ENCODE measurements at places on chromosomes 1 and 21.

GRCh38 chr1:214326406-214326805, 45.4 kb downstream of the SMYD2 start:
- DNase-seq, result no peak

DNA sequence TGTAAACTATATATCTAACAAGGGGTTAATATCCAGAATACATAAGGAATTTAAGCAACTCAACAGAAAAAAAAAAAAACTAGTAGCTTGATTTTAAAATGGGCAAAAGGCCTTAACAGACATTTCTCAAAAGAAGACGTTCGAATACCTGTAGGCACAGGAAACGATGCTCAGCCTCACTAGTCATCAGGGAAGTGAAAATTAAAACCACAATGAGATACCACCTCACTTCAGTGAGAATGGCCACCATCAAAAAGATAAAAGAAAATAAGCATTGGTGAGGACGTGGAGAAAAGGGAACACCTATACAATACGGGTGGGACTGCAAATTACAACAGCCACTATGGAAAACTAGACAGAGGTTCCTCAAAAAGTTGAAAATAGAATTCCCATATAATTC, 37.3 kb downstream of the NPHP4 start:
- DNase-seq, result no peak

GRCh38 chr1:29860056-29860455, 623.7 kb downstream of the PTPRU start:
- DNase-seq, result no peak

DNA sequence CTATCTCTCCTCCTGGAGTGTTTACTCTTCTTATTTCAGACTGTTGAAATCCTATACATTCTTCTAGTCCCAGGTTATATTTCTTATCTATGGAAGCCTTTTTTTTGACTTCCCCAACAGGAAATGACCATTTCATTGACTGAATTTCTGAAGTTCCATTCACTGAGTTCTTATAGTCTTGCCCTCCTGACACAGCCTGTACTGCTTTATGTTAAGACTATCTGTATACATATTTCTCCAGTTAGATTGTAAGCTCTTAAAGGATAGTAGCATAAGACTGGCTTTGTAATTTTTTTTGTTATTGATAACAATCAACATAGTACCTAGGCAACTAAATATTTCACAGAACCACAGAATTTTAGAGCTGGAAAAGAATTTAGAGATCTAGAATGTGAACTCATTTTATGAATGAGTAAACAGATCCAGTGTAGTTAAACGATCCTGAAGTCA, 14.9 kb upstream of the MACF1 start:
- no peak for DNase-seq

DNA sequence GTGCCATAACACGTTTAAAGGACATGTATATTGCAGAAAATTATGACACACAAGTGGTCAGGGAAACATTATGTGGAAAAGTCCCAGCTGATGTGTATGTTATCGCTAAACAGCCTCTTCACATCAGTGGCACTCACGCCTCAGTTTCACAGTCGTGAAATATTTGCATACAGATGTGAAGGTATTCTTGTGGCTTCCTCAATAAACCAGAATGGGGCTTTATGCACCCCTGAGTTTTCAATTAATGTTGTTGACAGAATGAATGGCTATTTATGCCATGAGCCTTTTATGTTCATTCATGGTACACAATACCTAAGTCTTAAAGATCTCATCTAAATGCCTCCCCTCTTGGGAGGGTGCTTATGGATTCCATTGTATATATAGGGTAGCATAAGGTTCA, 202.1 kb upstream of the ADGRL2 start:
- no peak for DNase-seq

- no peak for DNase-seq
Measured at GRCh38 chr1:31987135-31987619, 26.5 kb upstream of the KHDRBS1 start.

DNA sequence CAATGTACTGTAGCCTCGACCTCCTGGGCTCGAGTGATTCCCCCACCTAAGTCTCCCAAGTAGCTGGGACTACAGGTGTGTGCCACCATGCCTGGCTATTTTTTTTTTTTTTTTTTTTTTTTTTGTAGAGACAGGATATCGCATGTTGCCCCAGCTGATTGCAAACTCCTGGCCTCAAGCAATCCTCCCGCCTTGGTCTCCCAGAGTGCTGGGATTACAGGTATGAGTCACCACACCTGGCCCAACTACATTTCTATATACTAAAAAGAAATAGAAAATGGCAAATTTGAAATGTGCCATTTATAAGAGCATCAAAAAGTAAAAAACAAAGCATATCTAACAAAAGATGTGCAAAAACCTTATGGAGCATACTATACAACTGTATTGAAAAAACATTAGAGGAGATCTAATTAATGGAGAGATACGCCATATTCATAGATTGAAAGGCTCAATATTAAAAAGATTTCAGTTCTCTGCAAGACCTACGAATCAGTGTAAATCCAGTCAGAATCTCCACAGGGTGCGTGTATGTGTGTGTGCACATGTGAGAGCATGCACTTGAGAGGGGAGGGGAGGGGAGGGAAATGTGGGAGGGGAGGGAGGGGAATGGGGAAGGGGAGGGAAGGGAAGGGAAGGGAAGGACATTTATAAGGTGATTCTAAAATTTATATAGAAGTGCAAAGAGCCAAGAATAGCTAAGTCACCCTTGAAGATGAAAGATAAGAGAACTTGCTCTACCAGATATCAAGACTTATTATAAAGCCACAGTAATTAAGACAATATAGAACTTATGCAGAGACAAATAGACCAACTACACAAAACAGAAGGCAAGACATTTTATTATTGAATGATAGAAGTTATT, 15.5 kb upstream of the PADI4 start:
- DNase-seq, result no peak

DNA sequence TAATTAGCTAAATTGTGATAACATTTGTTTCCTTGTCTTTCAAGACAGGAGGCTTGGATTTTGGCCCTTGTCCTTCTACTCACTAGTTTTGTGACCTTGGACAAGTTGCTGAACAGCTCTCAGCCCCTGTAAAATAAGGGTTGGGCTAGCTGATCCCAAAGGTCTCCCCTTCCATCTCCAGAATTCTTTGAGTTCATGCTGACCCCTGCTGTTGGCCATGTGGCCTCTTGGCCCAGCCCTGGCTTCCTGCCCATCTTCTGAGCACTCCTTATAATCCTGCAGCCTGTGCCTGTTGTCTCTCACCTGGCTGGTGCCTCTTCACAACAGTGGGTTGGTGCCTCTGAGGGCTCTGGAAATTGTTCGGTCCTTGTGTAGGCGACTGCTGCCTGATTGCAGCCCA, 10.1 kb downstream of the PTGFRN start:
- no peak for DNase-seq

All from activated naive CD4-positive, alpha-beta T cell treated with Interleukin-2 at 50 U/mL for 16 hours (primary cell).